Suprapubic skin (tissue), 4 donors: ENCODE measurements at places on chromosomes 7 and 10. TPM values are rescaled to one million over a fixed set of nuclear protein-coding genes. Genes with fewer than 3 reads are reported as not detected.
A peak's percentile ranks its signal among the peaks of the same experiment; 100 is the strongest.

- no peak for DNase-seq
Observed at GRCh38 chr10:123847686-123848432, 43.7 kb downstream of the CPXM2 start.

The TMEM184A gene
- total RNA-seq = 234 TPM

The MAGI2 gene
- total RNA-seq = 2.5 TPM

- no peak for DNase-seq
Observed at GRCh38 chr7:53470336-53470970, 435.0 kb downstream of the POM121L12 start.

- no peak for DNase-seq
Observed at GRCh38 chr7:53446170-53446569, 410.7 kb downstream of the POM121L12 start.

The ZC3HAV1L gene
- 22.6 TPM for total RNA-seq

DNA sequence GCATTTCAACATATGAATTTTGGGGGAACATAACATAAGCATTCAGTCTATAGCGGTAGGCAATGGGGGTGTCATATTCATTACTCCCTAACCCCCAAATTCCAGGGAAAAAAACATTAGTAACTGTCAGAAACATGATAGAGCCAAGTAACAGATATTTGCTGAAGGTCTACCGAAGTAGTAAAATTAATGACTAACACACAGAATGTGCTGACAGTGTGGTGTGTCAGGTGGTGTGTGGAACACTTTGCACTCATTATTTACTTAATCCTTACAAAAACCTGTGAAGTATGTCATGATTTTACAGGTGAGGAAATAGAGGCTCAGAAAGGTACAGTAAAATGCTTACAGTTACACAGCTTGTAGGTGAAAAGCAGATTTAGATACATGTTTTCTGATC lies 85.4 kb upstream of the RHOBTB1 start:
- no peak for DNase-seq

The CALHM3 gene
- not detected for total RNA-seq

GRCh38 chr7:116436305-116436826 lies 63.2 kb upstream of the CAV2 start:
- no peak for DNase-seq

GRCh38 chr10:1366811-1367425 lies 310.7 kb downstream of the WDR37 start:
- DNase-seq = peak; percentile 38

DNA sequence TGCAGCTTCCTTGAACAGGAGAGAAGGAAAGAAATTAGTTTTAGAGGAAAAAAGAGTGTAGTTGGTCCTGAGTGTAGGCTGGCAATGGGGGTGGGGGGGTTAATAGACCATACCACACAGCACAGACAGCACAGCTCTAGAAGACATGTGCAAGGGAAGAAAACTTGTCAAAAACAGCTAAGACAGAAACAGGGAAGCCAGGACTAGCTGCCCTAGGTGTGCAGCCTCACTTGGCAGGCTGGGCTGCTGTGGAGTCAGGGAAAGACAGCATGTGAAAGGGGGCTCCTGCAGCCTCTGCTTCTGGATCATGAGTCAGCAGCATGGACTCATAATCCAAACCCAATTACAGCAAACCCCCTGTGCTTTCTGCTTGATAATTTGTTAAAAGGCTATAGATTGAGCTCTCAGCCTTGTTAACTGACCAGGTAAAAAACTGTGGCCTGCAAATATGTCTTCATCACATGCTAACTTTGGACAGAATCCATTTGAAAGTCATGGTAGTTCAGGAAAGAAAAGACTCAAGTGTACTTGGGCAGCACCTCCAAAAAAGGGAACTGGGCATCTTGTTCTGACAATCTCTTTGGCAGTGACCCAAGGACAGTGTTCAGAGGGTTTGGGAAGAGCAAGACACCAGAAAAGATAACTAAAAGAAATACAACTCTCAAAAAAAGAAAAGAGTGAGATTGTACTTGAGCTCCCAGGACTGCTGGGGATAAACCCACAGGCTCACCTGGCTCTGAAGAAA lies 142.2 kb upstream of the VWC2 start:
- no peak for DNase-seq

- DNase-seq = no peak
Observed at GRCh38 chr10:14670551-14671240, 104.0 kb downstream of the FAM107B start.

- DNase-seq = no peak
Observed at GRCh38 chr10:73859428-73859783, 14.9 kb downstream of the CAMK2G start.

DNA sequence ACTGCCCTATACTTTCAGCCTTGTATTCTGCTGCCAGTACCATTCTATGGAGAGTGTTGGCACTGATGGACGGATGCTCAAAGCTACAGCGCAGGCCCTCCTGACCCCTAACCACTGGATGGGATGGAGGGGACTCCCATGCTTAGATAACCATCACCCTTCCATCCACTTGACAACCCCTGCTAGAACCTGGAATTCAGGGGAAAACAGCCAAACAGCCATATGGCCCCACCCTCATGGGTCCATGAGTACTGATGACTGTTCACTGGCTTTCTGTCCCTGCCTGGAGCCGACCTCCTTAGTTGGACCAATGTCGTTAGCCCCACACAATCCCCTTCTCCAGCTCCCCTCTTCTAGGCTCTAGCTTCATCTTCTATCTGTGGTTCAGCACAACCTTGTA lies 16.2 kb downstream of the DUSP5 start:
- peak; percentile 34 for DNase-seq

The TLL2 gene
- 0.60 TPM for total RNA-seq

- no peak for DNase-seq
Observed at GRCh38 chr7:130279906-130280305, 13.1 kb upstream of the CPA4 start.
